ENCODE measurements at places on chromosomes 4 and X. TPM values are rescaled to one million over a fixed set of nuclear protein-coding genes. Genes with fewer than 3 reads are reported as not detected.

DNA sequence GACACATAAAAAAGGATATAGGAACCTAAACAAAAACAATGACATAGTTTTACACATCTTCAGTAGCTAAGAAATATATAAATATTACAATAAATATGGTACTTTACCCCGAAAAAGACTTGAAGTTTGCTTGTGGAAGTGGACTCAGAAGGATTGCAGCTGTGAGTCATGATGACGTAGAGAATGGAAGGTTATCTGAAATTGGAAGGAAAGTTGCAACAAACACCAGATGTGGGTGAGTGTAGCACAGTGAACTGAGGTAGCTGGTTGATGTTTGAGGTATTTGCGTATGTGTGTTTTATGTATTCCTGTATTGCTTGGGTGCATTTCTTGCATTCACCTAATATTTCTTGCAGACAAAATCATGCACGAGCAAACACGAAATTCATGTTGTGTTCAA lies 113.0 kb downstream of the ARX start:
- DNase-seq, result no peak

- no peak for DNase-seq
These were observed 119.2 kb upstream of the PJA1 start for GRCh38 chrX:69284491-69284890.

GRCh38 chrX:24259544-24260240 lies 54.2 kb downstream of the SUPT20HL2 start:
- peak; percentile 27 for DNase-seq

- no peak for DNase-seq
These were observed 63.9 kb downstream of the PLS3 start for GRCh38 chrX:115624916-115625315.

GRCh38 chr4:73224886-73225285 lies 33.7 kb downstream of the ANKRD17 start:
- DNase-seq, result no peak

DNA sequence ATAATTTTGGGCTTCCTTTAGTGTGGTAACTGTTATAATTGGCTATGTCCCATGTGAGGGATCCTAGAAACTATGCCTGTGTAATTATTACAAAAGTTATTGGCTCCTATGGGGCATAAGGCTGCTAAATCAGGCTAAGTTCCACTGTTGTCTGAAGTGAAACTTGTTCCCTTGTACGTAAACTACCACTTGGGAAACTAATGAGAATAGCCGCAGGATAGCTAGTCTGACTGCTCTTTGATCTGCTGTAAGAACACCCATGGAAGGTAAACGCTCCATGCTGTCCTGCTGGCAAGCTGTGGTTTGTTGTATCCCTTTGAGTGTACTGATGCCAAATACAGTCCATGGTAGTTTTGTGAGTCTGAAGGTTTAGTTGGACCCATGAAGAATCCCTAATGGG lies 9.3 kb upstream of the MAOA start:
- DNase-seq, result no peak

Gene GPRIN3
- 1.1 TPM for polyA plus RNA-seq

Gene SPRY1
- polyA plus RNA-seq, result 2.0 TPM

DNA sequence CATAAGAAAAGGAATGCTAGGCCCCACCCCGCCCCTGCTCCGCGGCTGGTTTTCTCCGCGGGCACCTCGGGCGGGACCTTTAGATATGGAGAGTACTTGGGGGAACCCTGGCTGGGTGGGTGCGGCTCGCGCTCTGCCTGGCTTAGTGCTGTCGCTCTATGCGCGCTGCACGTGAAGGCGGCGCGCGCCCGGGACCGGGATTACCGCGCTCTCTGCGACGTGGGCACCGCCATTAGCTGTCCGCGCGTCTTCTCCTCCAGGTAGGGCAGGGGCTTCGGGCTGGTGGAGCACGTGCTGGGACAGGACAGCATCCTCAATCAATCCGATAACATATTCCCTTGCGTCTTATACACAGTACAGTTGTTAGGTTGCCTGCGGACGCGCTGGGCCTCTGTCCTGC lies 56.0 kb downstream of the MAGEB10 start:
- no peak for DNase-seq

Gene STK26
- polyA plus RNA-seq, result 22.2 TPM

DNA sequence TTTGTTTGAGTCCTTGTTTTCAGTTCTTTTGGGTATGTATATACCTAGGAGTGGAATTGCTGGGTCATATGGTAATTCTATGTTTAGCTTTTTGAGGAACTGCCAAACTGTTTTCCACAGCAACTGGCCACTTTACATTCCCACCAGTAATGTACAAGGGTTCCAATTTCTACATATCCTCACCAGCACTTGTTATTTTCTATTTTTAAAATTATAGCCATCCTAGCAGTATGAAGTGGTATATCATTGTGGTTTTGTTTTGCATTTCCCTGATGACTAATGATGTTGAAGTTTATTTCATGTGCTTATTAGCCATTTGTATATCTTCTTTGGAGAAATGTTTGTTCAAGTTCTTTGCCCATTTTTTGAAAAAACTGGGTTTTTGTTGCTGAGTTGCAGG lies 39.6 kb downstream of the TMEM164 start:
- peak; percentile 11 for DNase-seq

DNA sequence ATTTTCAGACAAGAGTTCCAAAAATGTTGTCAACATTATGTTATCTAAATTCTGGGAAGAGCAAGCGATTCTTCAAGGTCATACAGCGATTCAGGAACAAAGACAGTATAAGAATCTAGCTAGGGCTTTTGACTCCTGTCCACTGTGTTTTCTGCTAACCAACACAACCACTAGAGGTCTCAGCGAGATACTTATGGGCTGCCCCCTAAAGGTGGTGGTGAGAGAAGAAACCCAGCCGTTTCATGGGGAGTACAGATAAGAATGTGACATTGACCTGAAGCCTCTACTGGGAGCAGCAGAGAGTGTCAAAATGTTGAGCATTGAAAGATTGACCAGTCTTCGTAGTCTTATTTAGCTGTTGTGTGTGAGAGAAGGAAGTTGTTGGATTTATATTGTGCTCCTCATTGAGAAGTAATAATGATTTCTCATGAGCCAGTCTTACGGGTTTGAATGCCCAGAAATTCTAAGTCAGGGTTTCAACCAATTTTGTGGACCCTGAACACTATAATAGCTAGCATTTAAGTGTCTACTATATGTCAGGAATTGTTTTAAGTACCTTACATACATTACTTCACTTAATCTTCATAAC lies 168.3 kb downstream of the SPRY1 start:
- DNase-seq, result peak; percentile 55

GRCh38 chrX:118459494-118459893 lies 36.1 kb upstream of the DOCK11 start:
- DNase-seq, result peak; percentile 10

Gene ZBTB33
- 10.6 TPM for polyA plus RNA-seq

DNA sequence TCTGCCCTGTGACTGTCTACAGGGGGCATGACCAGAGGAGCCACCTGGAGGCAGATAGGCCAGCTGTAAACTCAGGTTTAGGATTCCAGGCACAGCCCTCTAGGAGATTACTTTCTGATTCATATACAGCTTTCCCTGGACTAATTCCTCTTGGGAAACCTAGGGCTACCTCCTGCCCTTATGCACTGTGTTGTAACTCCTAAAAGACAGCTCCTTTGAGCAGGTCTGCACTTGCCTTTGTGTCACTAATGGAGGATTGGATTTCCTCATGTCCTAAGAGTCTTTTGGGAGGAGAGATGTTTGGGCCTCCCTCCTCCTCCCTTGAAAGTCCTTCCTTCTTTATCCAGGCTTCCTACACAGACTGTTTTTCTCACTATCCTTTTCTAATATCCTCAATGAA lies 202.0 kb downstream of the PCDH19 start:
- DNase-seq, result no peak
